ENCODE measurements at places on chromosomes 2 and 18.

- no peak for DNase-seq
These were observed 46.5 kb downstream of the RNF144A start for GRCh38 chr2:6963727-6964126.

- no peak for DNase-seq
These were observed 150.0 kb downstream of the ZNF385B start for GRCh38 chr2:179711375-179711774.

- no peak for DNase-seq
These were observed 83.9 kb downstream of the SMAD7 start for GRCh38 chr18:48866856-48867255.

- no peak for DNase-seq
These were observed 26.2 kb downstream of the MGAT4A start for GRCh38 chr2:98704499-98705332.

DNA sequence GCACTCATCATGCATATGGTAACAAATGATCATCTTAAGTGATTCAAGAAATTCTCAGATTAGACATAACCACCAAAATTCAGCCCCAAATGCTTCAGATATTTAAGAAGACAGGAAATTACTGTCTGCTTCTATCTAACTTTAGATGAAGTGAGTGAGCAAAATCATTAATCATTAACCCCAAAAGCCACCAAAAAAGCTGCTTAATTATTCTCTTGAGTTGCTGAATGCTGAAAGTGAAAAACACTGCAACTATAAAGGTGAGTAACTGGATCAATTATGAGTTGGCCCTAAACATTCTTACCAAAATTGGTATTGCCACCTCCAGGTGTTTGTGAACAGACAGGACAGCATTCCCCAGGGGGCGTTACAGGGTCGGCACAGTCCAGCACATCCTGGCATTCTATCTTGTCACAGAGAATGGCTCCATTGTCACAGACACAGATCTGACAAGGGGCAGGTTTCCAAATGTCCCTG lies 69.6 kb downstream of the COL5A2 start:
- DNase-seq, result no peak

DNA sequence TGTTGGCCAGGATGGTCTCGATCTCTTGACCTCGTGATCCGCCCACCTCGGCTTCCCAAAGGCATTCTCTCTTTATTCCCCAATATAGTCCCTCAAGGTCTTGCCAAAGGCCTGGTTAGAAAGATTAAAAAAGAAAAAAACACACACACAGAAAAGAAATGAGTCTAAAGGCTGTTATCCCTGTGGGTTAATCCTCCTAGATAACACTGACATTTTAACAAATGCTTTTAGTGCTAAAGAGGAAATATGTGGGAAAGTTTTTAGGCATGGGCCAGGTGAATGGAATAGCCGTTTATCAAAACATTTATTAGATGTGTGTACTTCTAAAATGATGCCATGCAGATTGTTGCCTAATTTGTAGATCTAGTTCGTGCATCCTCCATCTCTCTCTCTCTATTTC lies 261.6 kb upstream of the FN1 start:
- no peak for DNase-seq

DNA sequence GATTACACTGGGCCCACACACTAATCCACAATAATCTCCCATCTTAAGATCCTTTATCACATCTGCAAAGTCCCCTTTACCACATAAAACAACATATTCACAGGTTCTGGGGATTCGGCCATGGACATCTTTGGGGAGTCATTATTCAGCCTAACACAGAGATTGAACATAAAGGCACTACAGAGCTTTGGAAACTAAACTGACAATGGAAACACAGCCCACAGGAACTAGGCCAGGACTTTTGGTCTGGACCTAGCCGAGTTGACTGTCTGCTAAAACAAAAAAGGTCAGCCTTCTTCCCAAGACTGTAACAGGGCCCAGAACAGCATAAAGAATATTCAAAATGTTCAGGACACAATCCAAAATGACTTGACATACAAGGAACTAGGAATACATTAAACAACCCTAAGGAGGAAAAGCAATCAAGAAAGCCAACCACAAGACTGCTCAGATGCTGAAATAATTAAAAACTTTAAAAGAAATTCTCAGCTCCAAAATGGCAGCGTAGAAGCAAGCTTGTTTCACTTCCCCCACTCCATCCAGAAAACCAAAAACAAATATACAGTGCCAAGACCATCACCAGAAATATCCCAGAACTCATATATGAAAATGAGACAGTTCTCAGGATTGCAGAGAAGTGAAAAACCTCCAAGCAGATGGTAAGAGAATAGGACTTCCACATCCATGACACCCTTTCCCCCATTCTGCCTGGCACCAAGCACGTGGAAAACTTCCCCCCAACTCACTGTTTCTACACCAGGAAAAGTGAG lies 207.8 kb downstream of the ATAD2B start:
- DNase-seq, result no peak

- DNase-seq, result no peak
These were observed 832.0 kb upstream of the ZEB2 start for GRCh38 chr2:145351864-145352425.

DNA sequence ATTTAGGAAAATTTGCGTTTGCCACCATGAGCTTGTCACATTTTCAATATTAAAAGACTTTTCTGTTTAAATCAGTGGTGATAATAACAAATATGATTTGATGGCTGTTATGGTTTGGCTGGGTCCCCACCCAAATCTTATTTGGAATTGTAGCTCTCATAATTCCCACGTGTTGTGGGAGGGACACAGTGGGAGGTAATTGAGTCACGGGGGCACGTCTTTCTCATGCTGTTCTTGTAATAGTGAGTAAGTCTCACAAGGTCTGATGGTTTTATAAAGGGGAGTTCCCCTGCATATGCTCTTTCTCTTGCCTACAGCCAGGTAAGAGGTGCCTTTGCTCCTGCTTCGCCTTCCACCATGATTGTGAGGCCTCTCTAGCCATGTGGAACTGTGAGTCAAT lies 83.4 kb upstream of the RGPD4 start:
- DNase-seq, result no peak

DNA sequence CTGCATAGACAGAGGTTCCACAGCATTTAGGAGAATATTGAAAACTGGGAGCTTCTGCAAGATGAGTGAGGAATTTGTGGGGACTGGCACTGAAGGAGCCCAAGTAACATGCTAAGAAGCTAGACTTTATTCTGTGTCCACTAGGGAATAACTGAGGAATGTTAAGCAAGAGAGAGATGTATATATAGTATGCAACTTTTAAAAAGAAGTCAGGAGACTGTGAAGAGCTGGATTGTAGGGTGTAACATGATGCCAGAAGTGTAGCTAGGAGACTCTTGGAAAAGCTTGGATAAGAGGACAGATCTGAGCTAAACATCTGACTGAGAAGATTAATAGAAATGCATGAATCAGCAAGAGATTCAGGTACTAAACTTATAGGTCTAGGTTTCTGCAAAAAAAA lies 270.6 kb upstream of the MMADHC start:
- no peak for DNase-seq

- no peak for DNase-seq
These were observed 95.7 kb upstream of the NRP2 start for GRCh38 chr2:205586626-205587025.

GRCh38 chr2:68832233-68832869 lies 38.8 kb downstream of the BMP10 start:
- DNase-seq, result no peak

- DNase-seq, result no peak
These were observed 33.5 kb upstream of the GPC1 start for GRCh38 chr2:240401781-240402551.

GRCh38 chr18:49894517-49895226 lies 81.3 kb upstream of the ACAA2 start:
- DNase-seq, result no peak

- no peak for DNase-seq
These were observed 59.9 kb upstream of the GATA6 start for GRCh38 chr18:22109535-22109934.

DNA sequence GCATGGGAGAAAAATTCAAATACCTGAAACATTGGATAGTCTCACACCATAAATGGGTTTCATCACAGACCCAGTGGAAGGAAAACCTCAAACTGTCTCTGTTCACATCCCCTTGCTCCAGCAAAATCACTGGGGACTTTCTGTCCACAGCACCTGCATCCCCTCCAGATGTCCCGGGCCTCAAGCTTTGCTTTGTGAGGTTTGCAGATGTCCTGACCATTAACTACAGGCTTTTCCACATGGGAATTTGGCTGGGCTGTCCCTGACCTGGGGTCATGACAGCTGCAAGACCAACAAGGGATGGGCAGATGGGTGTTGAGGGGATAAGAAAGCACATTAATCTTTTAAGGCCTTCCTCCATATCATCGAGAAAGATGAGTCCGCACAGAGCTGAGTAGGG lies 427.9 kb downstream of the TXNL1 start:
- no peak for DNase-seq

DNA sequence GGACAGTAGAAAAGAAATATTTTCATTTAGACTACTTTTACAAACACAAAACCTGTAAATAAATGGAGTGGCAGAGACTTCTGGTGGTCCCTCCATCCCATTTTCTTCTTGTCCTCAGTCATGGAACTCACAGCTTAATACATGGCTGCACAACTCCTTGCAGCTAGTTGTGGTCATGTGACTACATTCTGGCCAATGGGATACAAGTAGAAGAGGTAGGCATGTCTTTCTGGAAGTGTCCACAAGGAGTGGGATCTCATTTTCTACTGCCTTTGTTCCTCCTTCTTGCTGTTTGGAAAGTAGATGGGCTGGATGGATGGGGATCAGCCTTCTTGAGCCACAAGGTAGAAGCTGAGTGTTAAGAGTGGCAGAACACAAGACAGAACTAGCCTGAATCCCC lies 555.8 kb downstream of the SATB2 start:
- DNase-seq, result no peak

DNA sequence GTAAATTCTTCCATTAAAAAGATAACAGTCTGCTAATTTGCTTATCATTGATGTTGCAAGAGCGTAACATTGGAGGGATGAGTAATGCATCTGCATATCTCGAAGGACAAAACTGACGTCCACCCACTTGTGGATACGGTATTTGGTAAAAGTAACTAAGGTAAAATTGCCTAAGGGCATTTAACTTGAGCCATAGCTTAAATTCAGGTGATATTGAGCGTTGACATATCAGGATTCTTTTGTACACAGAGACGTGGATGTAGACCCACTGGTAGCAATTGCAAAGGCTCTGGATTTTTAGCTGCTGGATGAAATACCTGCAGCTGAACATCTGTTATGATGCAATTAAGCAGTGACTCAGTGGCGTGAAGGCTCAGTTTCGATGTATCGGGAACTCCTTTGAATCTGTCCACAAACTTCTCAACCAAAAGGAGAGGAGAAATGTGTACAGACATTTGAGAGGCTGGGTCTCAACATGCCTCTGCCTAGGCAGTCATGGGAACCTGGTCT lies 119.3 kb downstream of the SPTBN1 start:
- no peak for DNase-seq

GRCh38 chr2:17911491-17912260 lies 33.2 kb downstream of the KCNS3 start:
- no peak for DNase-seq

DNA sequence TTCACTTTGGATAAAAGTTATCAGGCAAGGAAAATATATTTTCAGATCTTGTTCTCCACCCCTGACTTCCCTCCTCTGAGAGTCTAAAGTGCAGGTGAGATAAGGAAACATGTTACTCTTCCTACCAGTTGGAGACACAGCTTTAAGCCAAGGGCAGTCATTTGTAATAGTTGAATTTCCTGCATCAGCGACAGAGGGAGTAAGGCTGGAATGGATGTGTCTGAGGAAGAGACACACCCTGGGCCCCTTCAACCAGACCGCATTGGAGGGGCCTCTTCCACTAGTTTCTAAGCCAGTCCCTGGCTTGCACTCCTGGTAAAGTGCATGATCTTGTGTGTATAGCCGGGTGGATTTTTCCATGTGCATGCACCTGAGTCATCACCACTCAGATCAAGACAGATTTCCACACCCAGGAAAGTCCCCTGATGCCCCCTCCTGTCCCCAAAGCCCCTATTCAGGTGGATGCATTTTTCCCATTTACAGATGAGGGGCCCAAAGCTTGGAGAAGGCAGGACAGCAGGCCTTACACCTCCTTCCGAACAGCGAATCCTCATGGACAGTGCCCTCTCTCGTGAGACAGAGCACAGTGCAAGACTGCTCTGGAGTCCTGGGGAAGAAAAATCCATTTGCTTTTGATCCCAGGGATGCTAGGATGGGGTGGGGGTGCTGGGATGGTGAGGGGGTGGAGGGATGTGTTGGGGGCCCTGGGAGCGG lies 66.7 kb upstream of the SH3RF3 start:
- DNase-seq, result no peak

GRCh38 chr2:132891498-132891897 lies 221.5 kb upstream of the LYPD1 start:
- no peak for DNase-seq

DNA sequence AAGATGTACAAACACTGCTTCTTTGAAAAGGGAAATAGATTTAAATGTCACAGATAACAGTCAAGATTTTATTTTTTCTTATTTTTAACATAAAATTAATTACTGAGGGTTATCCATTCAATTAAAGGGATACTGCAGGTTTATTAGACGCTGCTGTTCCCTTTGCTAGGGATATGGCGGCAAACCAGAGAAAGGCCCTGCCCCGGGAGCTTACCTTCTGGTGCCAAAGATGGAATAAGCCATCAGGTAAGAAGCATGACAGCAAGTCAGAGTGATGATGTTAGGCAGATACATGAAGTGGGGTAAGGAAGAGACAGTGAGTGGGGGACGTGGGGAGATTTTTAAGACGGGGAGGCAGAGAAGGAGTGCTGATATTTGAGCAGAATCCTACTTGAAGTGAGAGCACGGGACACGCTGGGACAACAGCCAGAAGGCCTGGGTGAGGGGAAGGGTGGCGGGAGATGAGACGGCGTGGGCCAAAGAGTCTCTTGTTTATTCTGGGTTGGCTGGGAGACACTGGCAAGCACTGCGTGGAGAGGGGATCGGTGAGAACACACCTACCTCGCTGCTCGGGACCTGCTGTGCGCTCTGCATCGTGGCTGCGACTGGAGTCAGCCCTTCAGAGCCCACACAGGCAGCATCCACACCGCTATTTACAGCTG lies 250.5 kb upstream of the TMEM200C start:
- no peak for DNase-seq

- no peak for DNase-seq
These were observed 38.1 kb downstream of the KIAA1328 start for GRCh38 chr18:36867056-36867455.

Data from activated CD4-positive, alpha-beta T cell treated with anti-CD3 and anti-CD28 coated beads, Interleukin-2, amount 10 ng/mL, durations not matched to agents 7 days and 5 days (primary cell).